ENCODE measurements at places on chromosomes 16 and 17. TPM values are rescaled to one million over a fixed set of nuclear protein-coding genes. Genes with fewer than 3 reads are reported as not detected.

DNA sequence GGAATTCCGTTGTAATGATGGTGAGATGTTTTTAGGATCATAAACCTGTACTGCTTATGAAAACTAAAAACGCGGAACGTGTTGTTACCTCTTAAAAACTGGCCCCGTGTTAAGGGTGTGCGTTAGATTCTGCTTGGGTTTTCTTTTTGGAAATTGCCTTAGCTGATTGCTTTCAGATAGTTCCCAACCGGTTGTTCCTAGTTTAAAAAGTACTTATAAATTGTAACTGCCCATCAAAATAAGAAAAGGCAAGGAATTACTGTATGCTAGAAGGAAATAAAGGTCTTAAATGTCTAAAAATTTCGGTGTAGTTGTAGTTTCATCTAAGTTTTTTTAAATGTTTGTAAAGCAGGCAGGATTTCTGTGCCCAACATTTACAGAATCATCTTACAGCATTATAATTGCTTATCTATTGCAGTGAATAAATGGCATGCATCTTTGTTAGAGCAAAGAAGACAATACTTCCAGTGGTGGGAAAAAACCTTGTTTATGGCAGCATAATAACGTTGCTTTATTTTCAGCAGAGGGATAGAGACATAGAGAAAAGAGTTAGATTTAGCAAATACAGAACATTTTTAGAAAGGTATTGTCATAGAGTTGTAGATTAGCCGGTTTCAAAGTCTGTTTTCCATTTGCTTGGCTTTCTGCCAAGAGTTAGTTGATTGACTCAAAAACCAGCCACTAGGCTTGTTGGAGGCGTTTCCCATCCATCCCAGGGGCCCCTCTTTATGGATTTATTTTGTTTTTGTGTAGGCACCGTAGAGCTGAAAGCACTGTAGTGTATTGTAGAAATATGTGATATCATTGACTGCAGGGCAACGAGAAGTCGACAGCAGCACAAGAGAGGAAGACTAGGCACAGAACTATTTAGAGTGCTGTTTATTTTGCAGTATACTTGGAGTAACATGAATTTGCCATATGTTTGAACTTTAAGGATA is 1.7 kb downstream of the PPM1D start:
- peak; percentile 49 for DNase-seq

KRTAP4-6 gene
- not detected for total RNA-seq

- DNase-seq: no peak
Observed at GRCh38 chr16:57358527-57359095, at the start of gene CCL22. Gene CCL22, plus strand, starts transcription at chr16:57358783. Its CDS starts 34 bp downstream, at chr16:57358817.

DNA sequence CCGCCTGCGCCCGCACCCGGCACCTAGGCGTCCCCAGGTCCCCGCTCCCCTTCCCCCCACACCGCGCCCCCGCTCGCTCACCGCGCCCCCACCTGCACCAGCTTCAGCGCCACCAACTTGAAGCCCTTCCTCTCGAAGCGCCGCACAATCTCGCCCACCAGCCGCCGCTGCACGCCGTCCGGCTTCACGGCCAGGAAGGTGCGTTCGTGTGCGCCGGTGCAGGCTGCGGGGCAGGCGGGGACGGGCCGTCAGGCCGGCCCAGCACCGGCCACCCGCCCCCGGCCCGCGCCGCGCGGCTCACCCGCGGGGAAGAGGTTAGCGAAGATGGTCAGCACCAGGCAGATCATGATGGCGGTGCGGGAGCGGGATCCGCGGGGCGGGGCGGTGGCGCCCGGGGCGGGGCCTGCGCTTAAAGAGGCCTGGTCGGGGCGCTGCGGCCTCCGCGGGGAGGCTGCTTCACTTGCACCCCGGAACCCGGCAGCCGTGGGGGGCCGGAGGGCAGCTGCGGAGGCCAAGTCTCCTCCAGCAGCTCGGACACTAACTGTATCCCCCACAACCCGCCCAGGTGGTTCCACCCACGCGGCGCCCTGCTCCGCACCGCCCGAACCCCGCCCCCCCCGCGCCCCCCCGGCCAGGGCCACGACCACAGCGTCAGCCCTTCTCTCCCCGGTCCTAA is at the start of gene NME3:
NME3 (minus strand) TSS at position 356 of the 676 bp plus-strand sequence; CDS start at position 347, 9 bp downstream.
- DNase-seq: peak; percentile 81

Data from CD8-positive, alpha-beta T cell (primary cell).